CD4-positive, CD25-positive, alpha-beta regulatory T cell (primary cell): ENCODE measurements at places on chromosomes 3 and 15. TPM values are rescaled to one million over a fixed set of nuclear protein-coding genes. Genes with fewer than 3 reads are reported as not detected.

The MAP1A gene
- 1.7 TPM for total RNA-seq

The FMN1 gene
- total RNA-seq, result 8.9 TPM

The SENP8 gene
- total RNA-seq, result 0.15 TPM

The SYNPR gene
- not detected for total RNA-seq

The SST gene
- total RNA-seq, result not detected

The NRG4 gene
- not detected for total RNA-seq

The ANKRD63 gene
- 0.35 TPM for total RNA-seq

The SLC24A5 gene
- total RNA-seq, result not detected

The TLR9 gene
- 0.27 TPM for total RNA-seq

The SLC9C1 gene
- total RNA-seq, result not detected

The RARB gene
- total RNA-seq, result not detected

- DNase-seq, result no peak
Observed at GRCh38 chr3:191336833-191337232, 6.5 kb upstream of the UTS2B start.

DNA sequence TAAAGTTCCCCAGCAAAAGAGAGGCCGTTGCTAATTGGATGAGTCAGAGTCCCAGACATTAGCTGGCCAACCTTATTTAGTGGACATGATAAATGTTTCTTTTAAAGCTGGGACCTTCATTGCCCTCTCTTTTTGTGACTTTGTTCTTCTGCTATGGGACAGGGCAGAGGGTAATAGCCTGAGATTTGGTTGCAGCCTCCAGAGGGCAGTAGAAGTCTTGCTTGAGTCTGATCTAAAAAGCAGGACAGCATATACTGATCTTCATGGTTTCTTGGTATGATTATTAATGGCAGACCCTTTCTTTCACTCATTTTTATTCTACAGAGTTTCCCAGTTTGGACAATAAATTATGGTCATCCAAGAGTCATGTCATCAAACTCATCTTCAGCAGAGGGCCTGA is 25.1 kb upstream of the ZKSCAN7 start:
- no peak for DNase-seq

GRCh38 chr3:31997500-31997899 is 15.9 kb downstream of the ZNF860 start:
- DNase-seq, result no peak

DNA sequence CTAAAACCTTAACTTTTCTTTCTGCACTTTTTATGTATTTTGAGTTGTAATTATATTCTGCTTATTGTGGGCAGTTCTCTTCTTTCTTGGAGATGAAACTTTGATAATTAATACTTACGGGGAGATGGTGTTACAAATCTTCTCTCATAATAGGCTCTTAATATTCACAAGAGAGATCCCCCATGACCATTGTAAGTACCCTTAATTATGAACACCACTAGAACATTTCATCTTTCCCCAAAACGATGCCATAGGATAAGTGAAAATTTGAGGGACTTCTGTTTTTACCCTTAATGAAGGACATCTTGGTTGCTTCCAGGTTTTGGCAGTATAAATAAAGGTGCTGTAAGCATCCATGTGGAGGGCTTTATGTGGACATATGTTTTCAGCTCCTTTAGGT is 60.7 kb downstream of the PIAS1 start:
- DNase-seq, result no peak

DNA sequence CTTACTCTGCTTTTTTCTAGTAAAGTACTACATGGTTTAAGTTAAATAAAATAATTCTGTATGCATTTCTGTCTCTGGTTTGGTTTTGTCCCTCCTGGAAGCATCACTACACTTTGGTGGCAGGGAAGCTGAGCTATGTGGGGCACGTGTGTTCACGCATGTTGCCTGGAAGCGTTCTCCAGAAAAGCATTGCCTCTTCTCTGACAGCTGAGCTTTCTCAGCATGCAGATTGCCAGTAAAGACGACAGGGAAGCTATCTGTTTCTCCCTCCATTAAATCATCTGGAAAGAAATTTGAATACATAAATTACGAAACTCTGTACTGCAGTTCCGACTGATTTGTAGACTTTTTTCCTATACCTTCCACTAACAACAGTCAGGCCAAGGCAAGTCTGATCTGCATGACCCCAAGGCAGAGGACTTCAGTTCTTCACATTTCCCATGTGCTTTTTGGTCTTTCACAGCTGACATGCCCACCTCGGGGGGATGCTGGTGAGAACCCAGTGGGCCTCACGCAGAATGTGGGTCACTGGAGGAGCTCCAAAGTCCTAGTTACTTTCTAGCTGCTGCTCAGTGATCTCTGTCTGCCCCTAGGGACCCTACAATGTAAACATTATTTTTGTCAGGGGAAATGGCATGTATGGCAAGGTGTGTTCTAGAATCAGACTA is 43.0 kb downstream of the PGPEP1L start:
- DNase-seq, result no peak

DNA sequence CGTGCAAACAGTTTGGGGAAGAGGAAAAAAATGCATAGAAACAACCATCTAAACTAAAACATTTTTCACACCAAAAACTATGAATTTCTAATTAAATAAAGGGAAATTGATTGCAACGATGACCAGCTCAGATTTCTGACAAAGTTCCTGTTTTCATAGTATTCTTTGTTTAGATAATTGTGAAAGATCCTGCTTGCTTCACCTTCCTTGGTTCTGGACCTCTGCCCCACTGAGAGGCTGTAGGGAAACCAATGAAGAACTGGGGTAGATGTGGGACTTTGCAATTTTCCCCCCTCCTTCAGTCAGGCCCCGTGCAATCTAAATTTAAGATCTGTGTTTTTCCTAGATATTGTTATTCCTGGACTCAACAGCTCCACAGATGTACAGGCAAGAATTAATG is 13.8 kb upstream of the TEX264 start:
- DNase-seq, result no peak

DNA sequence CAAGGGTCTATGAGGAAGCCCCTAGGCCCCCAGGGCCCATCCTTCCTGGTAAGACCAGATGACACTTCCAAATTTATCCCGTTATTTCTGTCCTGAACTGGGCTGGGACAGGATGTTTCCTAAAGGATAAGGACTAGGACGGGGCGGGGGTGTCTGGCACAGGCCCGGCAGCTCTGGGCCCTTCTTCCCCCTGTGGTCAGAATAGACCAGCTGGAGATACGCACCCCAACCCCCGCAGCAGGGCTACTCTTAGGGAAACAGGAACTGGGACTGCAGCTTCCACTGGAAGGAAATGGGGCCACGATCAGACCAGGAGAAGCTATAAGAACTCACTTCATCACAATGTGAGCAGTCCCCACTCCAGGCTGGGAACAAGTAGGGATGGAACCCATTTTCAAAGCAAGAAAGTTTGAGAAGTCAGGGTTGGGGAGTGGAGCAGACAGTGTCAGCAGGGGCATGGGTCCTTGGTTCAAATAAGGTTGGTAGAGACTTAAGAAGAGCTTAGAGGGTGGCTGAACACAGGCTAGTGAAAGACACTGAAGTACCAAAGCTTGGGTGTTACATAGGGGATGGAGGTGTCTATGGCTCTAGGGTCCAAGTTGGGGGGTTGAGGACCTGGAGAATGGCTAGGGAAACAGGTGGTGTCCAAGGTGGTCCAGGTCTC is 1.1 kb downstream of the NCKIPSD start:
- no peak for DNase-seq

GRCh38 chr15:69892351-69892750 is 205.4 kb downstream of the TLE3 start:
- no peak for DNase-seq

DNA sequence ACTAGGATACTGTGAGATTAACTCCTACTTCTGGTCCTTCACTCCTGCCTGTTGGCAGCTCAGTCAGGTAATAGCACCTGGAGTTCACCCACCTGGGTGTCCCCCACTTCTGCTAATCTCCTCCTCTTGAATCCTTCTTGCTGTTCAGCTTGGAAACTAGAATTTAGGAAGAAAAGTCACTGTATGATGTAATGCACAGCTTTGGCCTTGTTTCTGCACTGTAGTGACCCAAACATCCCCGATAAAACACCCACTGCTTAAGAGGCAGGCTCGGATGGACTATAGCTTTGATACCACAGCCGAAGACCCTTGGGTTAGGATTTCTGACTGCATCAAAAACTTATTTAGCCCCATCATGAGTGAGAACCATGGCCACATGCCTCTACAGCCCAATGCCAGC is 24.8 kb downstream of the STARD5 start:
- no peak for DNase-seq

DNA sequence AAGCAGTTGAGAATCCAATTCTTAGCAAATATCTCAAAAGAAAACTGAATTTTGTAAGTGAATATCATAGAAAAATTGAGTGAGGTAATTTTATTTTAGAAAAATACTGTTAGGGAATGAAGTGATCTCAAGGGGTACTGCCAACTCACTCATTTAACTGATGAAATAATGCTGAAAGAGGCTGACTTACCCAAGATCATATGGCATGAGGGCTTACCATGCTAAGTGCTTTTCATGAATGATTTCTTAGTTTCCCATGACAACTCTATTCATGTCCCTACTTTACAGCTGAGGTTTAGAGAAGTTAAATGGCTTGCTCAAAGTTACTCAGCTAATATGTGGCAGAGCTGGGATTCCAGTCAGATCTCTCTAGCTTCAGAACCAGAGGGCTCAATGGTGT is 30.6 kb downstream of the CCDC14 start:
- DNase-seq, result no peak

- DNase-seq, result no peak
Observed at GRCh38 chr15:31329640-31330010, 3.0 kb downstream of the KLF13 start.

DNA sequence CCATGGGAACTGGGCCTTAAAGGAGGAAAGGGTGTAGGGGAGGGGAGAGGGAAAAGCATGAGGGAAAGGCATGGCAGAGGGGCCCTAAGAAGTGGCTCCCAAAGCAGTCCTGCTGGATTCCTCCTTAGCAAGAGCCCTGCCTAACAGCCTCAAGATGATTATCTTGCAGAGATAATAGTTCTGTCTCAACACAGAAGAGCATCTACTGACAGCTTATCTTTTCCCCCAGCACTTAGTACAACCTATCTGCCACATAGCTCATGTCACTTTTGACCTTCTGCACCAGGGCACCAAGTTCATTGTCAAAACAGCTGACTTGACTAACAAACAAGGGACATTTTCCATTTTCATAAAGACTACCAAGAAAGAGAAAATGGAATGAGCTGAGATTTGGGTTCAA is 86.3 kb downstream of the ANP32A start:
- DNase-seq, result no peak

DNA sequence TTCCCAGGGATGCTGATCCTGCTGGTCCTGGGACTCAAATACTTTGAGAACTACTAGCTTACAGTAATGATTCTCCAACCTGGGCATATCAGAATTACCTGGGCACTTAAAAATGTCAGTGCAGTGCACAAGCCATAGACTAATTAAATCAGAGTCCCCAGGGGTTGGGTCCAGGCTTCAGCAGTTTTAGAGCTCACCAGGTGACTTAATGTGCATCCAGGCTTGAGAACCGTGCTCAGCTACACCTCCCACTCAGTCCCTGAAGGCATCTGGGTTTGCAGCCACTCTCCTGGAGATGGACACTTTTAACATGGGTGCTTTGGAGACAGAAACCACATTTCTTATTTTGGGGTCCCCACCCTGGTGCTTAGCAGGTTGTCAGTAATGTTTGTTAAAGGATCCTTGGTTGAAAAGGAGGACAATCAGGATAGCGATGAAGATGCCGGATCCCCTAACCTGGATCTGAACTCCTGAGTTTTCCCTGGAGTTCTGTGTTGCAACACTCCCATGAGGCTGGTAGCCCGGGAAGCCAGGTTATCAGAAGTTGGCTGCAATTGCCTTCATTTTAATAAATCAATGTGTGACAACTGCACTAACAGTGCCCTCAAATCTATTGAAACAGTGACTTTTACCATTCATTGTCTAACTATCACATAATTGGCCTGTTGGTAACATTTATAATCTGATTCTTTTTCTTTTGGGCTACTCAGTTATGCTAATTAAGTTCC is 48.1 kb downstream of the BFSP2 start:
- no peak for DNase-seq

DNA sequence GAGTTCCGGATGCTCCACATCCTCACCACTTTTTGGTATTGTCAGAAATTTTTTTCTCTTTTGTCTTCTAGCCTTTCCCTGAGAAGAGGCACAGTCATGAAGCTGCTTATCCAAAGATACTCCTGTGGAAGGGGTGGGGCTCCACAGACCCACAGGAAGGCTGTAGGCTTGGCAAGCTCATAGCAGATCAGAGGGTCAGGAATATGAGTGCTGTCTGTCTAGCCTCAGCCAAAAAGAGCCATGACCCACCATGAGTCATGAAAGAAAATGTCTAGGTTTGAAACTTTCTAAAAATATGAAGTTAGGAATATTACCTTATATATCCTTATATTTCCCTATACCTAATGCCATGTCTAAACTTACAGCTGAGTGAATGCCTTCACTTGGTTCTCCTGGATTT is 118.2 kb upstream of the THBS1 start:
- no peak for DNase-seq

GRCh38 chr15:93852761-93853160 is 378.6 kb upstream of the MCTP2 start:
- DNase-seq, result no peak

DNA sequence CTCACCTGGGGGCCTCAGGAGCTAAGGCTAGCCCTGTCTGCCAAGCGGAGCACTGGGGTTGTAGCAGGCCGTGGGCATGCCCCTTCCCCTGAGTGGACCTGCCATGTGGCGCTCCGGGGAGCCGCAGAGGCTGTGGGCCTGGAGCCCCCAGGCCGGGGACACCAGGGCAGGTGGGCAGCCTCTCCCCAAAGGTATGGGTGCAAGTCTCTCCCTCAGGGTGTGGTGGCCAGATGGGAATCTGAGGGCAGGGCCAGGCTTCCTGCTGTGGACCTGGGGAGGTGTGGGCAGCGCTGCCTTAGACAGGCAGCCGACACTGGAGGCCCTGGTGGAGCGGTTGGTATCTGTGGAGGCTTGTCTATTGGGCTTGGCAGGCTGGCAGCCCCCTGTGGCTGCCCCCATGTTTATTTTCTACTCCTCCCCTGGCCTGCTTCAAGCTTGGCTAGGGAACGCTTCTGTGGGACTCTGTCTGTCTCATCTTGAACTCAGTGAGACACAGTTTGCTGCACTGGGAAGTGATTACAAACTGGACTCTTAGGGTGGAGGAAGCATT is 5.9 kb downstream of the ACVR2B start:
- no peak for DNase-seq

- DNase-seq, result no peak
Observed at GRCh38 chr3:126371096-126371705, 14.0 kb upstream of the KLF15 start.

- no peak for DNase-seq
Observed at GRCh38 chr15:38320866-38321265, 68.2 kb downstream of the SPRED1 start.

GRCh38 chr3:4856986-4857385 is 122.3 kb upstream of the BHLHE40 start:
- DNase-seq, result no peak

GRCh38 chr3:15858547-15859506 is 61.0 kb upstream of the ANKRD28 start:
- DNase-seq, result peak; percentile 55

DNA sequence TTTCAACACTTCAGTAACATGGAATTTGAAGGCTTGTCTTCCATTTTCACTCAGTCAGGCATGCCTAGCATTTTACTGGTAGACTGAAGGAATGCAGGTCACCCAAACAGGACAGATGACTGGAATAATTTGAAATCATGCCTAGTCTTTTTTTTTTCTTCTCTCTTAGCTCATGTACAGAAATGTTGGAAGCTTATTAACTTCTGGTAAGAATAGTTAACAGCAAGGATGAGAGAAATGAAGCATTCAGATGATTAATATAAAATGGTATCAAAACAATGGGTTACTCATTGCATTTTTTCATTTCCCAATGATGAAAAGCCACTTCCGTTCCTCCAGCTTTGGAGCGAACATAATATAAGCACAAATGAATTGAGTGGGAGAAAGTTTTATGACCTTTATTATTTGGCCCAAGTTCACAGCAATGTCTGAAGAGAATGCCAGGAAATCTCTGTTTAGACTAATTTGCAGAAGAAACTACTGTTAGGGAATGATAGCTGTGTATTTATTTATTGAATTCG is 431.6 kb upstream of the RASGRP1 start:
- no peak for DNase-seq
